ENCODE measurements at places on chromosomes 1 and 21.

DNA sequence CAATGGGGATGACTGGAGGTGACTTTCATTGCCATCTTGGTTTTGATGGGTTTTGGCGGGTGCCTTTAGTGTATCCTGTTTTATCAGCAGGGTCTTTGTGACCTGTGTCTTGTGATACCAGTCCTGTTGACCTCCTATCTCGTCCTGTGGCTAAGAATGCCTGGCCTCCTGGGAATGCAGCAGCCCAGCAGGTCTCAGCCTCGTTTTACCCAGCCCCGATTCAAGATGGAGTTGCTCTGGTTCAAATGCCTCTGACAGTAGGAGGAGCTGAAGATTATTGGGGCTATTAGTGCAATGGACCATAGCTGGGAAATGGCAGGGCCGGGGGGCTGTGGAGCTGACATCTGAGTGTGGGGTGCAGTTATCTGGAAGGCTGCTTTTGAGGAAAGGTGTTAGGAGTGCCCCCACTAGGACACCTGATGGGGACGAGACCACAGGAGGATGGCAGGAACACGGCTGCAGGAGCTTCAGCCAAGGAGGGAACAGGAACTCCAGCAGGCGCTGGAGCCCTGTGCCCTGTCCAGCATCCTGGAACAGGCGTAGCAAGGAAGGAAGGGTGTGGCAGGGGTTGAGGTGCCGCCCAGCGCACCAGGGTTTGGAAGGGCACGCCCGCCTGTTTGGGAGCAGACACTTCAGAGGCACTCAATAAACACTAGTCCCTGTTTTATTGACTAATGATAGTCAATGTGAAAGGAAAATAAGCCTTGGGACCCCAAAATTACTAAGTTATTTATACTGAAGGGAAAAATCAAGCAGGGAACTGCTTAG, 15.3 kb upstream of the AGPAT3 start:
- DNase-seq: no peak

DNA sequence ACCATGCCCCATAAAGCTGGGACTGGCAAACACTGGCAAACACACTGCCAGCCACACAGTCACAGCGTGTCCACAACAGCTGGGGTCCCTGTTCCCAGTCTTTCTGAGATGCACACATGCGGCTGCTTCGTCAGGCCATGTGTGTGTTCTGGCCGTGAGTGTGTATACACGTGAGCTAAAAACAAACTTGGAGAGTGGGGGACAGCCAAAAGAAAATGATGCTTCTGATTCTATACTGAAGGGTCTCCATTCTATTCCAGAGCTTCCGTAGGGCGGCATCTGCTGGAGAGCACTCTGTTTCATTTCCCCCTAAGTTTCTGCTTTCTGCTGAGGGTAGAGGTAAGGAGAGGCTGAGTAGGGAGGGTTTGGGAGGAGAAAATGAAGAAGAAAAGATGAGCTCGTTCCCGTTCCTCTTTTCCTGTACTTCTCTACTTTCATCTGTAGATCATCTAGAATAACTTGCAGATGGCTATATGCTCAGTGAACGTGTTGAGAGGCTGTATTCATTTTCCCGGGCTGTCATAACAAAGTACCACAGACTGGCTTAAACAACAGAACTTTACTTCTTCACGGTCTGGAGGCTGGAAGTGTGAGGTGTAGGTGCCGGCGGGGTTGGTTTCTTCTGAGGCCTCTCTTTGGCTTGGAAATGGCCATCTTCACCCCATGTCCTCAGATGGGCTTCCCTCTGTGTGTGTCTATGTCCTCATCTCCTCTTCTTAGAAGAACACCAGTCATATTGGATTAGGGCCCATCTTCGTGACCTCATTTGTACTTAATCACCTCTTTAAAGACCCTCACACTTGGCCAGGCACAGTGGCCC, 151.6 kb downstream of the TOMM20 start:
- DNase-seq: no peak

DNA sequence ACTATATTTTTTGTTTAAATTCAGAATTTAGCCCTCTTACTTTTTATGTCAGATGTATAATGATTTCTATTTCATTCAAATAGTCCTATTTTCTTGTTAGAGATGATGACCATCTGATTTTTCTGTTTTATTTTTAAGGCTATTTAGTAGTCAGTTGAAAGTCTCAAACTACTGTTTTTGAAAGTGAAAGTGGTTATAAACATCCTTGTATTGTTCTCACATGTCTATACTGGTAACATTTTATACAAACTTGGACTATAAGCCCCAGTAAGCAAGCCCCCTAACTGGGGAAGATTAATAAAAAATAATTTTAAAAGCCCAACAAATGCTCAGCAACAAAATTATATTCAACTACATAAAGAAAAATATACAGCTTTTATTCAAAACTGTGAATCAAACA, 271.3 kb upstream of the RGS18 start:
- no peak for DNase-seq

DNA sequence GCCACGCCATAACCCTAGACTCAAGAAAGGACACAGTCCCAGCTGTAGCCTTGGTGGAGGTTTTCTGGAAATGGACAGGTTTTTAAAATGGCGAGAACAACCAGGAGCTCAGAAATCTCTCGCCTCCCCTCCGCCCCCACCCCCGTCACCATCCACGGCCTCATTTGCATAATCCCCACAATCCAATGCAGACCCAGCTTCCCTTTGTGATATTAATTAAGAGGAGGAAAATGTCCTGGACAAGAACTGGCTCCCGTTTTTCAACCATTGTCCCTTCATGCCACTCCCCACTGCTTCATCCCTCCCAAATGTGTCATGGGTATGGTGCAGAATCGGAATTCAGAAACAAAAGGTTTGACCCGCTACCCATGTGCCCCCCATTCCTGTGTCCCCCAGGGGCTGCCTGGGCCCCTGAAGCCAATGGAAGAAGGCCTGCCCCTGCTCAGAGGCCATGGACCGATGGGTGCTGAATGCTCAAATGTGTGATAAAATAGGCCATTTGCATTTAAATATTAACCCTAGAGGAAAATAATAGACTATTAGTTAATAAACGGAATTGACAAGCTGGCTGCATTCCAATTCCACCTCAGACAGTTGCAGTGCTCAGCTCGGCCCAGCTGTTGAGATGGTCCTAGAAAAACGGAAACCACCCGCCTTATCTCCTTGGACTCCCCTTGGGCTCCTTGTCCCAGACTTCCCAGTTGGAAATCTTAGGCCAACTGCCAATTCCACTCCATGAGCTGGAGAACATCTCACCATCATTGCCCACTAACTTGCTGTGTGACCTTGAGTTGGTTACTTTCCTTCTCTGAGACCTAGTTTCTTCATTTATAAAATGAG, 10.7 kb upstream of the EPHB2 start:
- DNase-seq: no peak

DNA sequence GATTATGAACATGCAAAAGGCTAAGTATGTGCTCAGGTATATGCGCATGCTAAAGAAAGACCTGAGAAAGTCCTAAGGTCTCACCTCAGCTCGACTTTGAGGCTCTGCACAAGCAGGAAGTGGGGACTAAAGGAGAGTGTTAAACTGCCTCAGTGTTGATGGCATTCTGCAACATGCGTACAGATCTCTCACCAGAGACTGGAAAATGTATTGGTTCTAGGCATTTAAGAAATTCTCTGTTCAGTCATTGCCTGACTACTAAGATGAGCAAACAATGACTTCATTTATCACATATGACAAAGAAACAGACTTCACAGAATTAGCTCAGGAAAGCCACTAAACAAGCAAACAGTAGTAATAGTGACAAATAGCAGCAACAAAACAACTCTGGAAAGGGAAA, 90.8 kb downstream of the USH2A start:
- DNase-seq: no peak

- DNase-seq: peak; percentile 71
Measured at GRCh38 chr21:45140346-45140940, 66.1 kb downstream of the ADARB1 start.

DNA sequence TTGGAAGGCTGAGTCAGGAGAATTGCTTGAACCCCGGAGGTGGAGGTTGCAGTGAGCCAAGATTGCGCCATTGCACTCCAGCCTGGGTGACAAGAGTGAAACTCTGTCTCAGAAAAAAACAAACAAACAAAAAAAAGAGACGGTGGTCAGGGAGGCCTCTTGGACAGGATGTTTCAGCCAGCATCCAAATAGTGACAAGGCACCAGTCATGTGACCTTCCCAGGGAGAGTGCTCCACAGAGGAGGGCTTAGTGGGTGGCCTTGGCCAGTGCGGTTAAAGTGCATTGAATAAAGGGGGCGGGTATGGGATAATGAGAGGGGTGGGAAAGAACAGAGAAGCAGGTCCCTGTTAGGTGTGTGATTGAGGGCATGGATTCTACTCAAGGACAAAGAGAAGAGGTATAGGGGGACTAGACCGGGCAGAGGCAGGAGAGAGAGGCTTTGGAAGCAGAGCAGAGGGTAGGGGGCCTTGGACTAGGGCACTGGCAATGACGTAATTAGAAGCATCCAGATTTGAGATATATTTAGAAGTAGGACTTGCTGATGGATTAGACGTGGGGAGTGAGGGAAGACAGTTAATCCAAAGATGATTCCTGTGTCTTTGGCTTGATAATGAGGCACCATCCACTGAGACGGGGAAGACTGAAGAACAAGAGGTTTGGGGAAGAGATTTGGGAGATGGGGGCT, 12.0 kb upstream of the RYR2 start:
- no peak for DNase-seq

- peak; percentile 54 for DNase-seq
Measured at GRCh38 chr1:44040846-44041245, 9.6 kb upstream of the SLC6A9 start.

- no peak for DNase-seq
Measured at GRCh38 chr1:173329726-173330125, 122.6 kb upstream of the TNFSF4 start.

GRCh38 chr1:193634876-193635275, 448.5 kb upstream of the B3GALT2 start:
- DNase-seq: no peak

GRCh38 chr1:88979054-88979748, 13.2 kb downstream of the KYAT3 start:
- DNase-seq: no peak

GRCh38 chr1:90273241-90273774, 278.4 kb downstream of the ZNF326 start:
- no peak for DNase-seq

GRCh38 chr1:25026730-25027450, 96.8 kb upstream of the RUNX3 start:
- no peak for DNase-seq

DNA sequence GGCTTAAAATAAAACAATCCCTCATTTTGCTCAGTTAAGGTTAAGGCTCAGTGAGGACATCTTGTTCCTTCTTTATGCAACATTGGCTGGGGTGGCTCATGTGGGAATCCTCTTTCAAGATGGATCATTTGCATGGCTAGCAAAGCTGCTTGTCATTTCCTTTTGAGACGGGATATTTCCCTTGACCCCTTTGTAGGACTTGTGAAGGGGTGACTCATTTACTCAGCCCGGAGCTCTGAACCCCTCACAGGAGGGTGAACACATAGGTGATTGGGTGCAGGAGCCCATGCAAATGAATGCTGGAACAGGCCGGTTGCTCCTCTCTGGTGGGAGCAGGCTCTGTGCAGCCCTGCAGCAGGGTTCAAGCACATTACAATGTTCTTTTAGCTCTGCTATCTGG, 15.8 kb upstream of the C8A start:
- peak; percentile 10 for DNase-seq

GRCh38 chr1:204975568-204976235, 67.3 kb upstream of the CNTN2 start:
- no peak for DNase-seq

DNA sequence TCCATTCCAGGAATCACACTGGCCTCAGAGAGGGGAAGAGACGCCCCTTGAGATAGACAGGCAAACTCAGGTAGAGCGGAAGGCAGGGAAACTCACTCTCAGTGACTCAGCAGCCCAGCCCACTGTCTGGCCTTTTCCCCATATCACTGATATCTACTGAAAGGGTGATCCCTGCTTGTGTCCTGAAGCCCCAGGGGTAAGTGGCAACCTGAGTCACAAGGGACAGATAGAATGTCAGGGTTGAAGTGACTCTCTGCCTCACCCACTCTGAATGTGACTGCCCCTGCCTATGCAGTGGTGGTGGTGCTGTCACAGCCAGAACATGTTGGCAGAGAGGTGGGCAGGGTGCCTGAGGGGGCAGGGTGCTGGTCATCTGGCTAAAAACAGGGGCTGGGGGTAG, 157.5 kb upstream of the FGGY start:
- no peak for DNase-seq

DNA sequence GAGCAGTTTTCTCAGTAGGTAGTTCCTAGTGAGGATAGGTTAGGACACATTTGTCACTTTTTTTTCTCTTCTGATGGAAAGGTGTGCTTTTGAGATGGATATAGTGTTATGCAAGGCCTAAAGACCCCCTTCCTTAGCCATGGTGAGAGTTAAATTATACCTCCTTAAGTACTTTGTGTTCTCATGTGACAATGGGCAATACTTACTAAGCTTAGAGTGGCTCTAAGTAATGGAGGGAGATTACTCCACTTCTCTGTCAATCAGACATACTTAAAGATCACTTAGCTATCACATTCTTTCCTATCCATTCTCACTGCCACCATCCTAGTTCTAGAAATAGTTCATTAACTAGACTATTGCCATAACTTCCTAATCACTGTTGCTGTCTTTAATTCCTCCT, 265.6 kb downstream of the PBX1 start:
- DNase-seq: no peak

GRCh38 chr1:46218443-46218842, 15.3 kb downstream of the LURAP1 start:
- DNase-seq: no peak

GRCh38 chr1:221161571-221162041, 282.4 kb downstream of the HLX start:
- DNase-seq: no peak

DNA sequence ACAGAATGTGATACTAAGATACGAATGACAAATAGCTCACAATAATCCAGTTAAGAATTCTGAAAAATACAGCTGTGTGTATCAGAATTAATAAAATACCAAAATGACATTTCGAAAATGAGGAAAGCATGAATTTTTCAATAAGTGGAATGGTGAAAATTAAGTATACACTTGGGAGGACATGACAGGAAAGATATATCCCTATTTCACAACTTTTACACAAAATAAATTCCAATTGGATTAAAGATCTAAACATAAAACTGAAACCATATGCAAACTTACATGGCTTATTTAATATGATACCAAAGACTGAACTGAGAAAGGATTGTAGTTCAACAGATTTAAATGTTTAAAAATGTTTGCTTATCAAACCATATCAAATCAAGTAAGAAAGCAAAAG, 510.4 kb upstream of the ADAMTS5 start:
- no peak for DNase-seq

GRCh38 chr21:19228226-19228625, 824.6 kb upstream of the TMPRSS15 start:
- DNase-seq: no peak

- no peak for DNase-seq
Measured at GRCh38 chr1:223319905-223320580, 43.9 kb downstream of the SUSD4 start.

- DNase-seq: no peak
Measured at GRCh38 chr1:28577738-28578536, 14.1 kb upstream of the RAB42 start.

DNA sequence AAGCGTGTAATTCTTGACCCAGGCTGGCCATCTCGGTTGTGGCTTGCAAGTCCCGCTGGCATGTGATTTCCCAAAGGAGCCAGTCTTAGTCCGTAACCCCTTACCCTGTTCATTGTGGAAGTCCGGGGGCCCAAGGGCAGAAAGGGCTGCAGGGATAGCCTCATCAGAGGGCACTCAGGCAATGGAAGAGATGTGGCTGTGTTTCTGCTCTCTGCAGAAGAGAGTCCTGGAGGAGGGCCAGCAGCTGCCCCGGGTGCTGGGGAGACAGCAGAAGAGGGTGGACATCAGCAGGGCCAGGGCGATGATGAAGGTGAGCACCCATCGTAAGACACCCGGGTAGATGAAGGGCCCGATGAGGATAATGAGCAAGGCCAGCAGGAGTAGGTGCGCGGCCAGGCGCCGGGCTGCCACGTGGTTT, 830 bp downstream of the RNF186 start:
- no peak for DNase-seq

Data from AG09309 (cell line).